Activated CD4-positive, alpha-beta T cell treated with anti-CD3 and anti-CD28 coated beads, Interleukin-2, Interleukin-6, amounts not matched to agents 100 ng/mL and 50 ng/mL, durations not matched to agents 16 hours and 8 hours (primary cell): ENCODE measurements at places on chromosomes 7 and 10.

GRCh38 chr10:18157881-18158280 is 17.7 kb downstream of the CACNB2 start:
- no peak for DNase-seq

DNA sequence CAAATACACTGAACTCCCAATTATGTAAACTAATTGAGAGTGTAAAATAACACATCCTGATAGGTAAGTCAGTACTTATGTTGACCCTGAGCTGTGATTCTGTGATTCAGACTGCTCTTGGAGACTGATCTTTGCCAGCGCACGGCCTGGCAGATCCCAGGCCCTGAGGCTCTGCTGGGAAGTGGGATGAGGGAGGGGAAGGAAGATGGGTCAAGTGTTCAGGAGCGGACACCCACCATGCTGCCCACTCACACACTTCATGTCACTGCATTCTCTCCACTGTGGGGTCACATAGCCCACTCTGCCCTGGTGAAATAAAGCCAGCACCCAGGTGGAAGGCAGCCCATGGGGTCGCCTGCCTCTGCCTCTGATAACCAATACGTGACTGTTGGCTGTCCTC is 226.2 kb downstream of the TNS3 start:
- DNase-seq, result no peak

GRCh38 chr10:103812432-103812831 is 42.9 kb downstream of the SH3PXD2A start:
- no peak for DNase-seq

DNA sequence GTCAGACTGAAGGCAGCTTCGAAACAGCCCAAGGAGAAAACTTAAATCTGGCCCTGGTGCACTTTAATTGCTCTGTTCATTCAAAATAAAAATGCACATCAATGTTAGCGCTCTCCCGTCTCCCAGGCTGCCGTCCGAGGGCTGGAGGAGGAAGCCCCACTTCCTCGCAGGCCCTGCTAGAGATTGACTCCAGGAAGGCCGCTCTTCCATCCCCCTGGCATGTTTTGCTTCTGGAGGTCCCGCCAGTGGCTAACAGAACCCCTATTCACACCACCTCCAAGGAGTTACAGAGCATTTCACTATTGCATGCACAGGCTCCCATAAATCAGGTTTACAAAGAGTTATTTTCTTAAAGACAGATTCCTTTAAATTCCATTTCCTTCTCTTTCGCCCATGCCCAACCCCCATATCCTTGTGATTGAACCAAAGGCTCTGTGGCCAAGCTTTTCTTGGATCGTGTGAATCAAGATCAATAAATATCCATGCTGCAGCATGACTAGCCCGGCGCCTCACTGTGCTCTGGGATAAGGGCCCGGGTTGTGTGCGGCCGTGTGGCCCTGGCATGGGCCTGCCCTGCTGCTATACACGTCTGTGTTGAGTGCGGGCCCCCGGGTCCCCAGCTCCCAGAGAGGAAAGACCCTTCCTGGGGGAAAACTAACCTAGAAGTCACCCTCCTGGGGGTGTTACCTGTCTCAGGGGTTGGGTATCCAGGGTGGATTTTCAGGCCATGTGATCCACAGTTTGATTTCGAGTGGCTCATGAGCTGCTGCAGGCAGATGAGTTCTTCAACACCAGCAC is 118.7 kb upstream of the GDF10 start:
- no peak for DNase-seq

DNA sequence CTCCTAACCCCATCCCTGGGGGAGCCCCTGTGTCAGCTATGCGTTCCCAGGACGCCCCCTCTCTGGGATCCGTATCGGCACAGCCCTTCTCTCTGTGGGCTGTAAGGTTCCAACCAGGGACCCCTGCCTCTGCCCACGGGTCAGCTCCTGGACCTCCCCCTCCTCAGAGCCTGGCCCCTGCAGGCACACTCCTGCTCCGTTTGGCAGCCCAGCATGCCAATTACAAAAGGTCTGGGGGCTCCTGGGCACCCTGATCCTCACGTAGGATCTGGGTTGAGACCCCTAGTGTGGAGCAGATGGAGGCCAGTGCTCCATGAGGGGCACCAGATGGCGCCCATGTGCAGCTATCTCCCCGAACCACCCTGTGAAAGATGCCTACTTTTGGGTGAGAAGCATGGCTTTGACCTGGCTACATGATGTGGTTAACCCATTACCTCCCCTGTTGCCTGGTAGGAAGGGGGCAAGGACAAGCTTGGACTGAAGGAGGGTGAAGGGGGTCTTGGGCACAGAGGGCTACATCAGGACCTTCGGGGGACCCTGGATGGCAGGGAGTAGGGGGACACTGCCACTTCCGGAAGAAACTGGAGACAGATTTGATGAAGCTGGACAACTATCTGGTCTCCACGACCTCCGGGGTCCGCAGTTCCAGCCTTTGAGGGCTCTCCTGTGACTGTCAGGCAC is 9.0 kb downstream of the TACR2 start:
- peak; percentile 42 for DNase-seq

DNA sequence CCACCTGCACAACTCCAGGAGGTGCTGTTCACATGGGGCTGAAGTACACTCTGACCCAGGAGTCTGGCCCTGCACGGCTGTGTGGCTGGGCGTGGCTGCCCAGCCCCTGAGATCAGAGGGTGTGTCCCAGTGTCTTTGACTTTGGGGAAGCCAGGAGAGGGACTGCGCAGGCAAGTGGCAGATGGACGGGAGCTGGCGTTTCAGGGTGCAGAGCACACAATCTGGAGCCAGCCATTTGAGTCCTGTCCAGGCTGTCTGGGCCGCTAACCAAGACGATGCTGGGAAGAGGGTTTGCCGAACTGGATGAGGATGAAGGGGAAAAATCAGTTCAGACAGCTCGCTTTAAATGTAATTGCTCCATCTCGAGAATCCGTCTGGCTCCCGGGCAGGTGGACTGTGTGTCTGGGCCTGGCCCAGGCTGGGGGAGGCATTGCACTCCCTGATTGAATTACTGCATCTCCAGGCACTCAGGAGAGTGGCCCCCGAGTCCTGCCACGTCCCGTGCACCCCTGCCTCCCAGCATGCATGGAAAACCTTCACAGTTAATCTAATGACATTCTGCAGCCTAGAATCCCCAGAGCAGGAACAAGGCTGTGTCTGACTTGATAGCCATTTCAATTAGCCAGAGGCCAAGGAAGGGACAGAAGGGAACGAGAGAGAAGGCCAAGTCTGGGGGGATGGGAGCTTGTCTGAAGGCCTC is 120.8 kb upstream of the NANOS1 start:
- no peak for DNase-seq
